ENCODE measurements at places on chromosomes 6 and 20.

- DNase-seq: peak; percentile 29
These were observed 91.2 kb downstream of the DNAH8 start for GRCh38 chr6:38806271-38806670.

GRCh38 chr6:54018722-54019121, 92.5 kb upstream of the MLIP start:
- DNase-seq: no peak

GRCh38 chr20:37907677-37908401, 4.9 kb downstream of the VSTM2L start:
- DNase-seq: peak; percentile 55

DNA sequence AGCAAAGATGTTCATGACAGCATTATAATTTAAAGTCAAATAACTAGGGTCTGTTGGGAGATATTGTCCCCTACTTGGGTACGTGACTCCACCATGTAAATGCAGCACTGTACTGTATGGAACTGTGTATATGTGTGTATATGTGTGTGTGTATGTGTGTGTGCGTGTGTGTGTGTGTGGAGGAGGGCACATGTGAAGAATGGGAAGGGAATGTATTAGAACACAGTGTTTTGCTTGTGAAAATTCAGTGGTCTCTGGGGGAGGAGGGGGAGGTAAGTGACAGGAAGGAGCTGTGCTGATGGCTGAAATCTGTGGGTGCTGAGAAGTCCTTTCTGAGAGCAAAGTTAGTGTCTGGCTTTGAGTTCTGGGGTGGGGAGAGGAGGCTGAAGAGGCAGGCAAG, 23.9 kb upstream of the VEGFA start:
- no peak for DNase-seq

- DNase-seq: no peak
These were observed 597 bp downstream of the LY86 start for GRCh38 chr6:6588924-6589709.

GRCh38 chr6:90605749-90606340, 19.0 kb upstream of the MAP3K7 start:
- DNase-seq: peak; percentile 28

GRCh38 chr6:144349690-144350527, 64.8 kb downstream of the UTRN start:
- DNase-seq: no peak

DNA sequence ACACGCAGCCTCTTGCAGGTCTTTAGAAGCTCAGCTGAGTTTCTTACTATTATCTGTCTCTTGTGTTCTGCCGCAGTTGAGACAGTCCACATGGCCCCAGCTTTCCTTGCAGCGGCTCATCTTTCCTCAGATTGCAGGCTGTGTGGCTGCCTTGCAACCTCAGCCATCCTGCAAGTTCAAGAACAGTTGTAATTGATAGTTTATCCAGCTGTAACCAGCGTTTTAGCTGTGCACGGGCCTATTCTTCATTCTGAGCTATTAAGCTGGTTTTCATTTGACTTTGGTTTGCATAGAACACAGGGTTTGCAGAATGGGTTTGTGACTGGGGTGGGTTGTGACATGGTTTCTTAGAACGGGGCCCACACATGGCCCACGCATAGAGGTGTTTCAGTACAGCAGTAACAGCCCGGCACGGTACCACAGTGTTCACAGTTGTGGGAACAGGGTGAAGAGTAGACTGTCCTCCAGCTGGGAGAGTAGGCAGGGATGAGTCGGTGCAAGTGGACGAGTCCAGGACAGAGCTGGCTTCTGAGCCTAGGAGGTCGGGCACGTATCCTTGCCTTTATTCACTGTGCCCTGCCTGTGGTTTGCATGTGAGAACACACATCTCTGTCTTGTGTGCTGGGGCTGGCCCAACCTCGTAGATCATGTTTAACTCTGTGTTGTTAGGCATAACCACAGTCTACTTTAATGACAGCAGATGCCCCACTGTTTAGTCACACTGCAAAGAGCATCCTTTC, 89.2 kb downstream of the RPP40 start:
- no peak for DNase-seq

DNA sequence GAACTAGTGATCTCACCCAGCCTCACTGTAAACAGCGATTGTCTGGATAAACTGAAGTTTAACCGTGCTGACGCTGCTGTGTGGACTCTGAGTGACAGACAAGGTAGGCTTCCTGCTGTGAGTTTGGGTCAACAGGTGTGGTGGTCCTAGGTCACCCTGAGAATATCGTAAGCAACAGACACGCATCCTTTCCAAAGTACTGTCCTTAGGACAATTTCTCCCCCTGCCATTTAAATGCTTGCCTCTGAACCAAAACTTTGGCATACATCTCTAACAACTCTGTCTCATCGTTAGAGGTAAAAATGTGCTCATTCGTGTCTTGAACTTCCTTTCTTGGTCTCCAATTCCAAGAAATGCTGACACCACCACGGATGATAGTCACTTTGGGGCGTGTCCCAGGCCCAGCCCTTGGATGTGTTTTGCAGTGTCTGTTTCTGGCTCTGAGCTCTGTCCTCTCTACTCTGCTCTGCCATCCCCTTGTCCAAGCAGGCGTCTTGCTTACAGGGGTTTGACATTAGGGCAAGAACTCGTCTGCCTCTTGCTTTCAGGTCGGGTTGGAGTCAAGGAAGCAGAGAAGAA, 95.5 kb downstream of the EYA2 start:
- no peak for DNase-seq

- DNase-seq: no peak
These were observed 1.1 kb downstream of the FNDC1 start for GRCh38 chr6:159170333-159170672.

DNA sequence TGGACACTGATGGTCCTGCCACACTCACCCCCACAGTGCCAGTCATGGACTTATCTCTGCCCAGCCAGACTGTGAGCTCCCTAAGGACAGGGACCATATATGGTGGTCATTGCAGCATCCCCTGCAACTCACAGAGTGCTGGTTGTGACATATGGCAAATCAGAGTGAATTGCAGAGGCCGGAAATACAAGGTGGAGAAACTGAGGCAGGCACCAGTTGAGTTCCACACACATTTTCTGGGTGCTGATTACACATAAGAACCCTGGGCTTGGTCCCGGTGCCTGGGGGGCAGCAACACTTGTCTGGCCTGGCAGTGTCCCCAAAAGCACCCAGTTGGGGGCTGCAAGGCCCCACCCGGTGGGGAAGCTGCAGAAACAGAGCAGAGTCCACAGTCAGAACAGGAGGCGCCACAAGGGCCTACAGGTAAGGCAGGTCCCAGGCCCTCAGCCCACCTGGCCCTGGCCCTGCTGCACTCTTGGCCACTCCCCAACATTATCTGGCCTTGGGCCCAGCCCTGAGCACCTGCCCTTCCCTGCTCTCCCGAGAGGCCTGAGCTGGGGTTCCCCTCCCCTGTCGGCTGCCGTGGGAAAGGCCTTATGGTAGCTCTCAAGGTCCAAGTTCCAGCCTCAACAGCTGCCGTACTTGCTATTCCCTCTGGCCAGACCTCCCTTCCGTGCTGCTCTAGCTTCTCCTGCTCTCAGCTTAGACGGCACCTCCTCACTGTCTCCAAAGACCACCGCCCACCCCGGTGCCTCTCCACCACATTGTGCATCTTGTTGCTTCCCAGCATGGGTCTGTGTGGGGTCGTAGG, 140.8 kb upstream of the PTPN1 start:
- DNase-seq: no peak

DNA sequence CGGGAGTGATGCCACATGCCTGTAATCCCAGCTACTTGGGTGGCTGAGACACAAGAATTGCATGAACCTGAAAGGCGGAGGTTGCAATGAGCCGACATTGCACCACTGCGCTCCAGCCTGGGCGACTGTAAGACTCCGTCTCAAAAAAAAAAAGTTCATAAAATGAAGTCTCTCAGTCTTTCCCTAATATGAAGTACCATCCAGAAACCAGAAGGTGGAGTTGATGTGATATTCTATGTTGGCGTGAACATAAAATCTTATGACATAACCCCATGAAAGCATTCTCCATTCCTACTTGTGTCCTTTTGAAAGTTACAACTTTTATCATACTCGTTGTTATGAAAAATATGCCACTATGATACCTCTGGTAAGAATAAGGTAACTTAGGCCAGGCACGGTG, 5.7 kb downstream of the SOD2 start:
- DNase-seq: no peak

DNA sequence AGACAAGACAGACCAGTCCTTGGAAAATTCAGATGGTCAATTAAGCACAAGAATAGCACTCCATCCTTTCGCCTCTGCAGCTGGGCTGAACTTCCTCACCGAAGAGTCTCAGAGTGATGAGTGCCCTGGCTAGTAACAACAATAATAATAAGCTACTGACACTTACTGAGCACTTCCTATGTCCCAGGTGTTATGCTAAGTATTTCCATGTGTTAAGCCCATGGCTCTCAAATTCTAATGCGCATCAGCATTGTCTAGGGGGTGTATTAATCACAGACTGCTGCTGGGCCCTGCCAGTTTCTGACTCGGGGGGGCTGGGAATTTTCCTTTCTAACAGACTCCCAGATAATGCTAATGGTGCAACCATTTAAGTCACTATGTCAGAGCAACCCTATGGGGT, 118.2 kb upstream of the LRFN2 start:
- no peak for DNase-seq

- DNase-seq: no peak
These were observed 176.6 kb downstream of the TRIM27 start for GRCh38 chr6:28747083-28747630.
